ENCODE measurements at places on chromosomes 11 and 22.

- no peak for DNase-seq
These were observed 28.7 kb upstream of the YWHAH start for GRCh38 chr22:31915586-31915985.

- no peak for DNase-seq
These were observed 15.4 kb upstream of the POU2AF2 start for GRCh38 chr11:111230122-111230465.

- no peak for DNase-seq
These were observed 16.6 kb upstream of the STK33 start for GRCh38 chr11:8610532-8611116.

GRCh38 chr11:3995949-3996554 is 98.5 kb upstream of the RRM1 start:
- DNase-seq = peak; percentile 36

DNA sequence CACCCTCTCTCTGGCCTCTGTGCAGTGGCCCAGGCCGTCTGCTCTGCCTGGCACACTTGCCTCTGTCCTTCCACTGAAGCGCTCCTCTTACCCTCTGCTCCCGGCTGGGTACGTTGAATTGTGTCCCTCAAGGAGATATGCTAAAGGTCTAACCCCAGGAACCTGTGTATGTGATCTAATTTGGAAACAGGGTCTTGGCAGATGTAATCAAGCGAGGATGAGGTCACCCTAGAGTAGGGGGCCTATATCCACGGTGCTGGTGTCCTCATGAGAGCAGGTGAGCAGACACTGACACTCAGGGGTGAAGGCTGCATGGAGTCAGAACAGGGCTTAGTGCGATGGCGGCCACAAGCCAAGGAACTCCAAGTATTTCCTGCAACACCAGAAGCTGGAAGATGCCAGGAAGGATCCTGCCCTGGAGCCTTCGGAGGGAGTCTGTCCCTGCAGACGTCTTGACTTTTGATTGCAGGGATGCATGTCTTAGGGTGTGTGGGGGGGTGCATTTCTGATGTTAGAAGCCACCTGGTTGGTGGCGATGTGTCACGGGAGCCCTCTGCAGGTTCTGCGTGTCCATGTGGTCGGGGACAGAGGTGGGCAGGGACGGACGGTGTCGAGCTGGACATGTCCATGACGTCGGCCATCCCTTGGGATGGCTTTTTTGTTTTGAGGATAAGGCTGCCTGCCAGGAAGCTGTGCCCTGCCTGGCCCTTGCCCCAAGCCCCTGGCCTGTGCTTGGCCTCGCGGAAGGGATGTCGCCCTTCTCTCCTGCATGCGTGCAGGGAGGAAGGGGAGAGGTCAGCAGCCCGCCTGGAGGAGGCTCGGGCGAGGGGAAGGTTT is 68.6 kb downstream of the LRP5 start:
- DNase-seq = no peak

DNA sequence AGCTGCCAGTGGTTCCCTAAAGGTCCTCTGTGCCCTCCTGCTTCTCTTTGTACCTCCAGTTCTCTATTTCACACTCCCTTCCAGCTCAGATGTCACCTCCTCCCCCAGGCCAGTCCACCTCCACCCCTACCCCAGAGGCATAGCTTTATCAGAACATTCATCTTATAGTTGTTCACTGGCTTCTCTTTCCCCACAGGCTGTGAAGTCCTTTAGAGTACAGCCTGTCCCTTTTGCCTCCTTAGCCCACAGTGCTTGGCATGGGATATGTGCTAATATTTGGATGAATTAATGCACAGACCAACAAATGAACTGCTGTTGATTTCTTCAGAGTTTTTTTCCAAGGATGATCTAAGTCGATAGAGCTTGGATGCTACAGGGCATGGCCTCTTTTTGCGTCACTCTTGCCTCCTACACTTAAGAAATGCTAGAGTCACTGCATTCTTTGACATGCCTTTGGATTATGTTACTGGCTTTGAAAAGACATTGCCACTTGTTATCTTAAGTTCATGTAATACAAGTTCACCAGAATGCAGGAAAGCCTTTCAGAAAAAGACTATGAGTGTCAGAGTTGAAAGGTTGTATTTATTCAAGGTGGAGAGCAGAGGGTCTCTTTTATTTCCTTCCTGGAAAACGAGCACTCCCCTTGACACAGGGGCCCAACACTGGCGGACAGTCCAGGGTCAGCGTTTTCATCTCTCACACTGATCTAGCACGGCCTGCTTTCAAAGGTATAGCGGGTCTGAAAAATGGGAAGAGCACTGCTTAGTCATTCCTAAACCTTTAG is 75.7 kb downstream of the PISD start:
- DNase-seq = no peak

- DNase-seq = no peak
These were observed 916.8 kb downstream of the METTL15 start for GRCh38 chr11:29025001-29025400.

DNA sequence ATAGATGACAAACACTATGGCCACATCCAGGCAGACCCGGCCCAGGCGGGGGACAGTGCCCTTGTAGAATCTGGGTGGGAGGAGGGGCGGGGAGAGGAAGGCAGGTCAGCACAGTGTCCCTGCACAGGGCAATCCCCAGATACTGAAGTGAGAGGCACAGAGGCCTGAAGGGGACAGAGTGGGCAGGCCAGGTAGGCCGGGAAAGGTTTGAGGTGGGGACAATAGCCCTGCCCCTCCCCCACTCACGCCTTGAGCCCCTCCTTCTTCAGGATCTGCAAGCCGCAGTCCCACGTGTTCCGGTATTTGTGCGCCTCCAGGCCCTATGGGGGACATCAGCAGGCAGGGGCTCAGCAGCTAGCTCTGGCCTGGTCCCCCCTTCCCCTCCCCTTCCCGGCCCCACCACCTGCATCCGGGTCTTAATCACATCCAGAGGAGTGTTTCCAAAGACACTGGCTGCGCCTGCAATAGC is 2.3 kb downstream of the SLC25A1 start:
- no peak for DNase-seq

DNA sequence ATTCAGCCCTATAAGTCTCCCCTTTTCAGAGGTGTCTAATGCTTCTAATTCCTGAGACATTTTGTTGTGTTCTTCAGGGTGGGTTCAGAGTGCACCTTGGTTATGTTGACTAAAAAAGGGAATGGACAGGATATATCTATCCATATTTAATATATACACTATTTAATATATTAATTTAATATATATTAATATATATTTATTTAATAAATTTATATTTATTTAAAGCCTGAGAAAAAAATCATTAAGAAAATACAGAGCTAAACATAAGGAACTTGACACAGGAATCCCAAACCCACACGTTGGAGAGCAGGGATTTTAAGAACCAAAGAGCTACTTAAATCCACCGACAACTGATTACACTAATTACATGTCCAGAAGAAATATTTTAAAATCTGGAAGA is 674.2 kb upstream of the KIRREL3 start:
- DNase-seq = no peak

GRCh38 chr22:44192098-44192815 is 11.5 kb downstream of the PARVG start:
- no peak for DNase-seq

- DNase-seq = no peak
These were observed 13.5 kb upstream of the ZC3H12C start for GRCh38 chr11:110079726-110080125.

GRCh38 chr22:37507731-37508130 is 11.5 kb downstream of the CARD10 start:
- DNase-seq = no peak

GRCh38 chr22:24444729-24445466 is 17.5 kb downstream of the ADORA2A start:
- no peak for DNase-seq

DNA sequence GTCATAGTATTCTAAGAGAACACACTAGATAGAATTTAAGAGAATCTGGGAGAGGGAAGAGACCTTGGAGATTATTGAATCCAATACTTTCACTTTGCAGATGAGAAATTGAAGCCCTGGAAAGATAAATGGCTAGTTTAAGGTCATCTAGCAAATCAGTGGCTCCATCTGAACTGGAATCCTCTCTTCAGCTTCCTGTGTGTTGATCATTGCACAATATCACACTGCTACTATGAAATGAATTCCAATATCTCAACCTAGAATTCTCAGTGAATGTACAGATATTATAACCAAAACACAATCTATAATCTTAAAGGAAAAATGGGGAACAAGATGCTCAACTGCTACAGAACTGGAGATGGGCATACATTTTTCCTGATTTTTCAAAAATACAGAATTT is 44.1 kb downstream of the DCUN1D5 start:
- DNase-seq = peak; percentile 21

- DNase-seq = peak; percentile 83
These were observed 70.8 kb downstream of the WNT7B start for GRCh38 chr22:45905924-45906865.

- DNase-seq = no peak
These were observed 12.5 kb downstream of the RBM4 start for GRCh38 chr11:66651016-66651415.

GRCh38 chr11:2474059-2474901 is 29.5 kb downstream of the KCNQ1 start:
- DNase-seq = peak; percentile 3

GRCh38 chr22:49971232-49972162 is 10.9 kb downstream of the PIM3 start:
- peak; percentile 86 for DNase-seq

- no peak for DNase-seq
These were observed 2.9 kb upstream of the LRRC32 start for GRCh38 chr11:76673176-76674142.

DNA sequence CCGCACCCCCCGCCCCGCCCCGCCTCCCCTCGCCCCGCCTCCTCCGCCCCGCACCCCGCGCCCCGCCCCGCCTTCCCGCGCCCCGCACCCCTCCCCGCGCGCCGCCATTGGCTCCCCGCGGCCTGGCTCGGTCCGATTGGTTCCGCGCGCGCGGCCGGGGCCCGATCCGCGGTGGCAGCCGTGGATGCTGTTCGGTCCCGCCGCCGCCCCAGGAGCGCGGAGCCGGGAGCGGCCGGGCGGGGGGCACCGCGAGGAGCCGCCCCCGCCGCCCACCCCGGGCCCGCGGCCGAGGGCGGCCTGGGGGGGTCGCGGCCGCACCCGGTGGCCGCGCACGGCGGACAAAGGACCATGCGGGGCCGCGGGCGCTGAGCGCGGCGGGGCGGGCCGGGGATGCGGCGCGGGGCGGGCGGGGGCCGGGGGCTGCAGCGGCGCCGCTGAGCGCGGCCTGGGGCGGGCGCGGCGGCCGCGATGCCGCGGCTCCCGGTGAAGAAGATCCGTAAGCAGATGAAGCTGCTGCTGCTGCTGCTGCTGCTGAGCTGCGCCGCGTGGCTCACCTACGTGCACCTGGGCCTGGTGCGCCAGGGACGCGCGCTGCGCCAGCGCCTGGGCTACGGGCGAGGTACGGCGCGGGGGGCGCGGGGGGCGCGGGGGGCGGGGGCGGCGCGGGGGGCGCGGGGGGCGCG is at the start of gene B4GALNT4:
Gene B4GALNT4, plus strand, starts transcription at position 164 of the 683 bp plus-strand sequence. Its CDS starts 305 bp downstream, at position 469.
- peak; percentile 79 for DNase-seq

DNA sequence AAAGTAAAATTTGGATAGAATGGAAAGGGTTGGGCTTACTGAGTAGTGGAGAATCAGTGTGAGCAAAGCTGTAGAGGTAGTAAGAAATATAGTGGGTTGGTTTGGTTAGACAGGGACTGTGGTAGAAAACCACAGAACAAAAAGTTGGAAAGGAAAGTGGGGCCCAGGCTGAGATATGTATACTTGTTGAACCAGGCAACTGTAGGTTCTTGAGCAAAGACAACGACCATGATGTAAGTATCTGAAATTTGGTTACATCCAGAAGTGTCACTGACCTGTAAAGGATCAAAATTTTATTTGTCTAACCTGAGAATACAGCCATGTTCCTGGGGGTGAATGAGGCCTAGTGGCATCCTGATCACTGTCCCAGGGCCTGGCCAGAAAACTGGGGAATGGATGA is 114.1 kb downstream of the STIM1 start:
- no peak for DNase-seq

DNA sequence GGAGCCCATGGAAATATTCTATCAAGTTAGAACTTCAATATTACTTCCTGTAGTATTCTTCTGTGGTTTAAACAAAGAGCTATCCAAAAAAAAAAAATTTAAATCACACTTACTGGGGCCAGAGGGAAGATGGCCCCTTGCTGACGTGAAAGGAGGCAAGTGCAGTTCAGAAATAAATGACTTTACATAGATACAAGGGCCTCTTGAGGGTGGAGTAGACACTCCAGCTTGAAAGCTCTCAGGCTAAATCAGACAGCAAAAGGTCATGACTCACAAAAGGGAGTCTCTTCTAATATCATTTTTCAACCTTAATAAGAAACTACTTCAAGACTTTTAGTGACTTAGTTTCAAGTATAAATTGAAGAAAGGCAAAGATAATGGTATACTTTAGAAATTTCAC is 1160.3 kb downstream of the FAM181B start:
- DNase-seq = no peak

GRCh38 chr11:125233736-125234275 is 69.3 kb downstream of the PKNOX2 start:
- no peak for DNase-seq

DNA sequence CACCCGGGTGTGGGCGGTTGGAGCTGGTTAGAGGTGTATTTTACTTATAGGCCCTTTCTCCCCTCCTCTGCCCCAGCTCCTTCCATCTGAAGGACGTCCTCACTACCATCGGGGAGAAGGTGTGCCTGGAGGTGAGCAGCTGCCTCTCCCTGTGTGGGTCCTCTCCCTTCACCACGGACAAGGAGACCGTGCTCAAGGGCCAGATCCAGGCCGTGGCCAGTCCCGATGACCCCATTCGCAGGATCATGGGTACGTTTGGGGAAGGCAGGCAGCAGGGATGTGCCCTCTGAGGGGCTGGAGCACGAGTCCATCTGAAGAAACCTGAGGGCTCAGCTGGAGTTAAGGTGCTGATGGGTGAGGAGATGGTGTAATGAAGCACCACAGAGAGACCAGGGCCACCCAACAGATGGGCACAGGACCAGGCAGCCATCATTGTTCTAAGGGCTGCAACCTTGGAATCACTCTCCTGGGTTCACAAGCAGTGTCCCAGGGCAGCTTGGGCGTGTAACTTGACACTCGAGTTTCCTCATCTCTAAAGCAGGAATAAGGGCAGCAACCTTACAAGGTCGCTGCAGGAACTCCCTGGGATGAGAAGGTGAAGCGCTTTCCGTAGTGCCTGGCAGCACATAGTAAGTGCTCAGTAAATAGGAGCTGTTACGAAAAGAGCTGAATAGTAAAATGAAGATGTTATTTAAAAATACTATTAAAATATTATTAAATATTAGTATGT is 29.4 kb downstream of the TCP11L1 start:
- DNase-seq = no peak

DNA sequence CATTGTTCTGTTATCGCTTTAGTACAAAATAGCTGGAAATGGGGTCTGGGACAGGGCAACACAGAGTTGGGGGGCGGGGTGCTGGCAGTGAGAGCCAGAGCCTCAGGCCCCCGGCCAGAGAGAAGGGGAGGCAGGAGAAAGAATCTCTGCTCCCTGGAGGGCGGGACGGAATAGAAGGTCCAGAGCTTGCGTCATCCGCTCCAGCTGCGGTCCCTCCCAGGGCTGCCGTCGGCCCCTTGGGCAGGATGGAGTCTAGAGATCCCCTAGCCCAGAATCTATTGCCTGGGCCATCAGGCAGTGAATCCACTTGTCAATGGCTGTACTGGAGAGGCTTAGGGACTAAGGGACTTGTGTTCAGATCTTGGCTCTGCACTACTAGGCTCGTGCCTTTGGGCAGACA is 5.0 kb downstream of the TP53I11 start:
- no peak for DNase-seq
